ENCODE measurements at places on chromosomes 1 and 21.

- DNase-seq = no peak
Observed at GRCh38 chr1:154849645-154850131, 20.4 kb downstream of the KCNN3 start.

DNA sequence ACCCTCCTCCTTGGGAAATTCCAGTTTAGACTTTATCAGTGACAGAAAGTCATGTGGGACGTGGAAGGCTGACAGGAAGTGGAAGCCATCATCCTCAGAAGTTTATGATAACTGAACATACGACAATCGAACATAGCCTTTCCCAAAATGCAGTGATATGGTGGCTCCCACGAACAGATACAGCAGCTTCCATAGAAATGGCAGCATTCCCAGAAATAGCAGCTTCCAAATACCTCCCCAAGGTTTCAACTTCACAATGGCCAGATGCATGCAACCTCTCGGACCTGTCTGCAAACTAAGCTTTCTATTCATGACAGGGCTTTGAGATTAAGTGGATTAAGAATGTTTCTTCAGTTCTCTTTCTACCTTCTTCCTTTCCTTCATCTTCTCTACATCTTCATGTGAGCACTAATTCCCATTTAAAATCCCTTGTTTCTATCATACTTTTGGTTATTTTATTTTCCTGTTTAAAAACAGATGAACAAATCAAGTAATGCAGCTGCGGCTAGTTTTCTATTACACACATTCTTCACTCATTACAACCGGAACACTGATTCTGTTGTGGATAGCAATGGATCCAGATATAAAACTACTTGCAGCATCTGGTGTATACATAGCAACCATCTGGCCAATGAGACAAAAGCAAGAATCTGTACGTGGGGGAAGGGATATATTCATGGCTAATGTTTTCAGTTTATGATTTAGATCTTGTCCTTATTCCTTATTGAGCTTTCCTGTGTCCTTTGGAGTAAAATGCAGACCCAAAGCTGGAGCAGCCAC lies 304.8 kb downstream of the BRINP3 start:
- no peak for DNase-seq

- no peak for DNase-seq
Observed at GRCh38 chr1:35884934-35885333, 1.9 kb downstream of the AGO1 start.

DNA sequence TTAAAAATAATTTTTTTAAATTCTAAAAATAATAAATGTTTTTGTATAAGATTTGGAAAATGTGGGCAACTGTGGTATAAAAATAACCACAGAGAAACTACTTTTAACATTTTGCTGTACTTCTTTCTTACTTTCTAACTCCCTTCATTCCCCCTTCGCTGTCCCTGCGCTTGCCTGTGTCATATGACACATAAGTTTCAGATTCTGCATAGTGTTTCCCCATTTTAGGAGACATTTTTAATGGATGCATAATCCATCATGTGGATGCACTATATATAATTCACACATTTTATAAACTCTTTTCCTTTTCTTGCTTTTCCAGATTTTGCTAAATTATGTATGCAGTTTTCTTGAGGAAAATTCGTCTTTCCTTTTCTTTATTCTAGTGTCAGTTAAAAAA lies 16.3 kb downstream of the ATG4C start:
- no peak for DNase-seq

Measured in activated CD8-positive, alpha-beta memory T cell treated with anti-CD3 and anti-CD28 coated beads for 48 hours (primary cell).